ENCODE measurements at places on chromosomes 16 and 17. TPM values are rescaled to one million over a fixed set of nuclear protein-coding genes. Genes with fewer than 3 reads are reported as not detected.

DNA sequence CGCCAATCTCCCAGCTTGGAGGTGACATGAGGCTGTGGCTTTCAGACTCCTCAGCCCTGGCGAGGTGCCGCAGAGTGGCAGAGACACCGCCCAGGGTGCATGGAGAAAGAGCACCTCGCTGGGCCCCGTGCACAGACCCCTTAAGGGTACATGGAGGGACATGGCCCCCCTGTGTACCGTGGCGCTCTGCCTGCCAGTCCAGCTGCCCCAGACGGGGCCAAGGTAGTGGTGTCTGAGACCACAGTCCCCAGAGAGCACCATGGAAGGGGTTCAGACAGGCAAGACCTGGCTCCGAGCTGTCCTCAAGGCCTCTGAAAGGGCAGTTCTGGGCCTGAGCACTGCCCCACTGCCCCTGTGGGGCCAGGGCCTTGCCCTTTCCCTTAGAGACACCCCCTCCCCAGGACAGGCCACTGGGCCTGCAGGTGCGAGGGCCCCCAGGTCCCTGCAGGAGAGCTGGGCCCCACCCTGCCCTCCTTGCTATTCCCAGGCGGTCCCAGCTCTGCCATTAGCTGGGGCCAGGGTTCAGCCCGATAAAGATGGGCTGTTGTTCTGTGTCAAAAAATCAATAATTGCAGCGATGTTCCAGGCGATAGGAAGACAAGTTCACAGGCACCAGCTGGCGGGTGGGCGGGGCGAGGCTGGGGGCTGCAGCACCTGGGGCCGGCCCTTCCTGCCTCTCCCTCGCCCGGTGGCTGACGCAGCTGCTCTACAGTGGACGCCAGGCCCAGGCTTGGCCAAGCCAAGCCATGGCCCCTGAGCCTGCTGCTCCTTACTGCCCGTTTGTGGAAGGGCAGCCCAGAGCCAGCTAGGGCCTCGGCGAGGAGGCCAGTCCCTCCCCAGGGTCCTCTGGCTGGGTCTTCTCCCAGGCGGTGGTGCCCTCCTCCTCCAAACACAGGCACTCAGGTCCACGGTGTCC lies 51.7 kb downstream of the ZFPM1 start:
- DNase-seq: no peak

DNA sequence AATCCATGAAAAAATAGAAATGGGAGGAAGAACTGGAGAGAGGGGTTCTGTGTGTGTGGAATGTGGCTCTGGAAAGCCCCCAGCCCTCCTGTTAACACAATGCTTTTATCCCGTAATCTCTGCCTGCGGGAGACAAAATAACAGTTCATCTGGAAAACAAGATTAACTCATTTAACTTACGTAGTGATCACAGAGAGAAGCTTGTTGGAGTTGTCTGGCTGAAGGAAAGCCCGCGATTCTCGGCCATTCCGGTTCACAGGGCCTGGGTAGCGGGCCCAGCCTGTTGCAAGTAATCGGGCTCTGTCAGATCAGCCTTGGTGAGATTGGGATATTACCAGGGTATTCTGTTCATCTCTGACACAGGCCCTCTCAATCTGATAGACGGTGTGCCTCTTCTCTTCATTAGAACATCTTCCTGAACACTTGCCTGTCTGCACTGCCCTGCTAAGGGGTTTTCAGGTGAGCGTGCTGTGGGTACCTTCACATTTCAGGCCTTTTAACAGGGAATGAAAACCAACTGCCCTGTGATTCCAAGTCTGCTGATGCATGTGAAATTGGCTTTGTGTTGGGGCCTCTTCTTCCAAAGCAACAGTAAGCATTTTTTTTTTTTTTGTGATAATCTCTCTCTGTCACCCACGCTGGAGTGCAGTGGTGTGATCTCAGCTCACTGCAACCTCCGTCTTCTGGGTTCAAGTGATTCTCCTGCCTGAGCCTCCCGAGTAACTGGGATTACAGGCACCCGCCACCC lies 609.9 kb downstream of the WWOX start:
- no peak for DNase-seq

DNA sequence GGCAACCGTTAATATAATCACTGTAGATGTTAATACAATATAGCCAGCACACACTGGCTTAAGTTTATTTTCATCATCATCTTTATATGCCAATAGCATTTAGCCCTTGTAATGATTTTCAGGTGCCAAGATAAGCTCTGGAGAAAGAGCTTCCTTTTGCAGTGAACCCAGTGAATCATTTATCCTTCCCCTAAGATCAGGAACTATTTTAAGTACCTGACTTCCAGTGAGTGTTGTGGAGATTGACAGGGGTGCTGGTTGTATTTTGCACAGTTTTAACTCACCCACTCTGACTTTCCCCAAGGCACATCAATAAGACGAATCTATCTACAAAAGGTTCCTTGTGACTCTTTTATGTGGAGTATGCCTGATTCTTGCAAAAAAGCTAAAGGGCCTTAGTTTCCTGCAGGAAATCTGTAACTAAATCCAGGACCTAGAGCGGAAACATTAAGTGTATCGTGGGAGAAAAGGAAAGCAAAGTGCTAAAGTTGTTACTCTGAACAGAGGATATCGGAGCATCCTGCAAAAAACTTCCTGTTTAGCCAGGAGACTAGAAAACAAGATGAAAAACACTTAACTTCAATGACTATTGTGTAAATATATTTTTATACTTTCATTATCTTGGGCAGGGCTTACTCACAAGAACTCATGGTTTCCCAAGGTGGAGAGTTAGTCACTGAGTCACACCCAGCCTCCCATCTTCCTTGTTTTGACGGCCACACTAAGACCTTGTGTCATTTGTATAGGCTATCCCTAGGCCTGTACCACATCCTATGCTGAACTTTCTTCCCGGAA lies 183.6 kb downstream of the MAP2K6 start:
- peak; percentile 39 for DNase-seq

DNA sequence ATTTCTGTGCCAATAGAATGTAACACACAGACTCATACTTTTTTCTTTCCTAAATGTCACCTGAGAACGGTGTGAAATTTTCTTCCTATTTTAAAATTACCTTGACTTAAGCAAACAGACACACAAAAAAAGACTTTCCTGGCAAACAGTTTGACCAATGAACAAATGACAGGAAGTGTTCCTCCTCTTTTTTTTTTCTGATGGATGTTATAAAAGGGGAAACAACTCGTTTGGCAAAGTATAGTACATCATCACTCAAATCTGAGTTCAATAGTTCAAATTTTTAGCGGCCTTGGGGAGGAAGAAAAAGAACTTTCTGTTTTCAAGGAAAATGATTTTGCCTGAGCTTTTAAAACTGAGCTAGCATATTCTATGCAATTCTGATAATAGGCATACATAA lies 19.8 kb downstream of the HS3ST3A1 start:
- no peak for DNase-seq

C17orf113 gene
- 0.98 TPM for total RNA-seq

GRCh38 chr16:56871172-56871593 lies 6.2 kb downstream of the SLC12A3 start:
- DNase-seq: peak; percentile 73

DNA sequence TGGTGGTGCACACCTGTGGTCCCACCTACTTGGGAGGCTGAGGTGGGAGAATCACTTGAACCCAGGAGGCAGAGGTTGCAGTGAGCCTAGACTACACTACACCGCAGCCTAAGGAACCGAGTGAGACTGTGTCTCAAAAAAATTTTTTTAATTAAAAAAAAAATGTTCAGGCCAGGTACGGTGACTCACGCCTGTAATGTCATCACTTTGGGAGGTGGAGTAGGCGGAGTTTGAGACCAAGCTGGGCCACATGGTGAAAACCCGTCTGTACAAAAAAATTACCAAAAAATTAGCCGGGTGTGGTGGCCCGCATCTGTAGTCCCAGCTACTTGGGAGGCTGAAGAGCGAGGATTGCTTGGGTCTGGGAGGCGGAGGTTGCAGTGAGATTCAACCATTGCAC lies 3.6 kb upstream of the FAM222B start:
- no peak for DNase-seq

HOXB1 gene
- total RNA-seq: not detected

C16orf90 gene
- not detected for total RNA-seq

DNA sequence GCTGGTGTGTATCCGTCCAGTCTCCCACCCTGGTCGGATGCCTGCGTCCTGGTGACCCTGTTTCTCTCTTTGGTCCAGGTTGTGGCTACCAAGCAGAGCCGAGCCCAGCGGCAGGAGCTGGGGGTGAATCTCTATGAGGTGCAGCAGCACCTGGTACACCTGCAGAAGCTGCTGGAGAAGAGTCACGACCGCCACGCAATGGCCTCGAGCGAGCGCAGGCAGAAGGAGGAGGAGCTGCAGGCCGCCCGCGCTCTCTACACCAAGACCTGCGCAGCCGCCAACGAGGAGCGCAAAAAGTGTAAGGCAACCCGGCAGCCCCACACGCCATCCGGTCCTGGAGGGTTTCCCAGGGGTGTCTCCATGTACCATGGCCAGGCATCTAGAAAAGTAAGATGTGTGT lies 13.5 kb downstream of the CCDC40 start:
- DNase-seq: no peak

DNA sequence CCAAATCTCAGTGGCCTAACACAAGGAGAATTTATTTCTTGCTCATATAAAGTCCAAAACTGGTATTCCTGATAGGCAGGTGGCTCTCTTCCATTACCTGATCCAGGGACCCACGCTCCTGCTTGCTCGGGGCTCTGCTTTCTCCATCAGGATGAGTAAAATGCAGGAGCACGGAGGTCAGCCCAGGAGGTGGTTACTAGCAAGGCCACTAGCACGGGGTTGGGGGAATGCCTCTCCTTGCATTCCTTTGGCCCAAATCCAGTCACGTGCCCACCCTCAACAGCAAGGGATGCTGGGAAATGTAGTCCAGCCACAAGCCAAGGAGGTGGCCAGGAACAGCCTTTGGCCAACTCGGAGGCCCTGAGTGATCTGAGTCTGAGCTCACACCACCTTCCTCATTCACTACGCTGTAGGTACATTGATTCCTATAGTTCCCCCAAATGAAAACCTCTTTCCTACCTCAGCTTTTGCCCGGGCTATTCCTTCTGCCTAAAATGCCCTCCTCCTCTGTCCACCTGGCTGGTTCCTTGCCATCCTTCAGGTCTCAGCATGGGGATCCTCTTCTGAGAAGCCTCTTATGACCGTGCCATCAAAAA lies 38.3 kb upstream of the HAPSTR1 start:
- peak; percentile 95 for DNase-seq

- no peak for DNase-seq
Measured at GRCh38 chr17:34886831-34887230, 74.4 kb downstream of the CCT6B start.

GRCh38 chr16:88384222-88385111 lies 1.7 kb downstream of the ZNF469 start:
- DNase-seq: no peak

KCNG4 gene
- total RNA-seq: not detected

GRCh38 chr17:49703557-49704277 lies 4.0 kb downstream of the SLC35B1 start:
- DNase-seq: peak; percentile 51

- DNase-seq: no peak
Measured at GRCh38 chr17:5078106-5079028, at the start of gene ZFP3. TSS of gene ZFP3 (plus strand) at chr17:5078467. CDS start at chr17:5091505, 13,038 bp downstream.

- DNase-seq: no peak
Measured at GRCh38 chr16:88941913-88942909, 34.8 kb downstream of the CBFA2T3 start.

DNA sequence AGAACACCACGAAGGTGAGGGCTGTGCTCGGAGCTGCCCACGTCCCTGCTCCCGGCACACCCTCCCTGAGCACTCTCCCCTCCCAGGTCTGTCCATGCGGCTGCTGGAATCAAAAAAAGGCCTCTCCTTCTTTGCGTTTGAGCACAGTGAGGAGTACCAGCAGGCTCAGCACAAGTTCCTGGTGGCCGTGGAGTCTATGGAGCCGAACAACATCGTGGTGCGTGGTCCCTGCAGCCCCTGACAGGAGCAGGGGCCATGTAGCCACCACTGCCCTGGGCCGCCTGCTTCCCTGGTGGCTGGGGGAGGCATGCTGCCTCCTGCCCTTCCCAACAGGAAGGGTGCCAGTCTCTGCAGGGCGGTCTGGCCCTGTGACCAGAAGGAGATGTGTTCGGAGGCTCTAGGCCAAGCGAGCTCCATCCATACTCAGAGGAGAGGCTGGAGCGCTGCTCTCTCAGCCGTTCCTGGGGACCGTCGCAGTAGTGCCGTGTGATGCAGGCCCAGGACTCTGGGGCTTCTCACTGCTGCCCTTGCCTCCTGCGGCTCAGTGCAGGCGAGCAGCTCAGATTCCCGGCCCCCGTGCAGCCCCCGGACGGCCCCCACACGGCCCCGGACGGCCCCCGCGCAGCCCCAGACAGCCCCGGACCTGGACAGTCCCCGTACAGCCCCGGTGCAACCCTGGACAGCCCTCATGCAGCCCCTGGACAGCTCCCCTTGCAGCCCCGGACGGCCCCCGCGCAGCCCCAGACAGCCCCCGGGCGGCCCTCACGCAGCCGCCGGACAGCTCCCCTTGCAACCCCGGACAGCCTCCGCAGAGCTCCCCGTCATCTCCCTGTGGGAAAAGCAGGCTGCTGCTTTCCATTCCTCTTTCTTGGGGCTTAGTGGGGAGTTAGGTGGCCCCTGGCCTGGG lies 20.5 kb downstream of the TCF25 start:
- DNase-seq: no peak

DNA sequence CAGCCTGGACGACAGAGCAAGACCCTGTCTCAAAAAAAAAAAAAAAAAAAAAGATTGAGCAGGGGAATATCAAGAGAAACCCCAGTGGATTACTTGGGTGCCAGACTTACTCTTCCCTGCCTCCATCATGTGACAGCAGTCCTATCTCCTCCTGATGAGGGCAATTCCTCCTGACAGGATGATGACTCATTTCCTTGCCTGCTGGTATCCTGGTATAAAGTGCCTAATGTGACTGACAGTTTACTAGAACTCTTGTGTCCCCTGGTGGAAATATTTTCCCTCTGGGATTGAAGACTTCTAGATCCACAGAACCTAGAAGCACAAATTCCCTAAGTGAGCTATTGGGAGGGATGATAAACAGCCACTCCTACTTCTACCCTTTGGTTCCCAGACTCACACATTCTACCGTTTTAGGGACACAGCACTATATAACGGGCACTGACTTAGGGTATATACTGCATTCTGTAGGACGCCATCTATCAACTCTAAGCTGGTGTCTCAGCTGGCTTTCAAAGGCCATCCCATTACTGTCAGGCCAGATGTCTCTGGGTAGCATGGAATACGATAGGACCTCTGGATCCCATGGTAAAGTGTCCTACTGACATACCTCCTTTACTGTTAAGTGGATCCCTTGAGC lies 114.6 kb upstream of the MED13 start:
- DNase-seq: peak; percentile 86

DNA sequence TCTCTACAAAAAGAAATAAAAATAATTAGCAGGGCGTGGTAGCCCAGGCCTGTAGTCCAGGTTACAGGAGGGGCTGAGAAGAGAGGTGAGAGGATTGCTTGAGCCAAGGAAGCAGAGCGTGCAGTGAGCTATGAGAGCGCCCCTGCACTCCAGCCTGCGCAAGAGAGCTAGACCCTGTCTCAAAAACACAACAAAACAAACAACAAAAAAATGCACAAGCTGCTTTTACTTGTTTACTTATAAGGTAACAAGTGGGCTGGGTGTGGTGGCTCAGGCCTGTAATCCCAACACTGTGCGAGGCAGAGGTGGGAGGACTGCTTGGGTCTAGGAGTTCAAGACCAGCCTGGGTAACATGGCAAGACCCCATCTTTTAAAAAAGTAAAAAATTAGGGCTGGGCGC lies 1.7 kb downstream of the CYTH1 start:
- no peak for DNase-seq

CHAD gene
- not detected for total RNA-seq

TSNAXIP1 gene
- total RNA-seq: 0.20 TPM
